Kidney capillary endothelial cell (primary cell): ENCODE measurements at places on chromosomes 12 and 14.
A peak's percentile ranks its signal among the peaks of the same experiment; 100 is the strongest.

DNA sequence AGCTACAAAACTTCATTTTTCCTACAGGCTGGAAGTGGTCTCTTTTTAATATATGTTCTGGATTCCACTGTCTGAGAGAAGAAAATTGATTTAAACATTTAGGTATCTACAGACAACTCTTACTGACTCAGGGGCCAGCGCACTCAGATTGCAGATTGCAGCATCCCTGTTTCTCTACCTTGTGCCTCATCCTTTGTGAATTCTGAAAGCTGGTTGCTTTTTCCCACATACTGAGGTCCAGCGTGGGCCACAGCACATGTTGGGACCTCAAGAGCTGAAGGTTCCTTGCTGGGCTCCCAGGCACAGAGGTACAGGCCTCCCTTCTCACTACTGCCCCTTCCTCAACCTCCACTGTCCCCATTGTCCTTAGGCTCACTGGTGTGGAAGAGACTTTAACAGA is 101.7 kb upstream of the CCDC175 start:
- no peak for DNase-seq

DNA sequence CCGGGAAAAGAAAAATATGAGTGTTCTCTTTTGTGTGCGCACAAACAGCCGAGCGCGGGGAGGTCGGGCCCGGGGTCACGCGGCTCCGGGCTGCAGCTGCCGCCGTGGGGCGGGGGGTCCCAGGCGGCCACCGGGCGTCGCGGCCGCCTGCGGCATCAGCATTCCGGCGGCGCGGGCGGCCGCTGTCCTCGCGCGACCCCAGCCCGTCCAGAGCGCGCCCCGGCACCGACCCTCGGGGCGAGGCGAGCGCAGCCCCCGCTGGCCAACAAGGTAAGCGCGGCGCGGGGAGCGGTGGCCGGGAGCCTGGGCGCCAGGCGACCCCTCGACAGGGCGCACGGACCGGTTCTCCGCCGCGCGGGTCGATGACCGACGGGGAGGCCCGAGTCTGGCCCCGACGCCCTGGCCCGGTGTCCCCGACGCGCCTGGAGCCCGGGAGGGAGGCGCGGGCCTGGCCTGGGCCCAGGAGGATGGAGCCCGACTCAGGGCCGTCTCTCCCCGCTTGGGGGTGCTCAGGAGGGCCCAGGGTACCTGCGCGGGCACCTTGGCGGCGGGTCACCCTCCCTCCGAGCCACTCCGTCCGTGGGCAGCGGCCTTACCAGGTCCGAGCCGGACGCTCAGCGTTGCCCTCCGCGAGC is 103.9 kb upstream of the DIO3 start:
- no peak for DNase-seq

- DNase-seq: no peak
Measured at GRCh38 chr12:85188619-85189018, 91.4 kb upstream of the ALX1 start.

DNA sequence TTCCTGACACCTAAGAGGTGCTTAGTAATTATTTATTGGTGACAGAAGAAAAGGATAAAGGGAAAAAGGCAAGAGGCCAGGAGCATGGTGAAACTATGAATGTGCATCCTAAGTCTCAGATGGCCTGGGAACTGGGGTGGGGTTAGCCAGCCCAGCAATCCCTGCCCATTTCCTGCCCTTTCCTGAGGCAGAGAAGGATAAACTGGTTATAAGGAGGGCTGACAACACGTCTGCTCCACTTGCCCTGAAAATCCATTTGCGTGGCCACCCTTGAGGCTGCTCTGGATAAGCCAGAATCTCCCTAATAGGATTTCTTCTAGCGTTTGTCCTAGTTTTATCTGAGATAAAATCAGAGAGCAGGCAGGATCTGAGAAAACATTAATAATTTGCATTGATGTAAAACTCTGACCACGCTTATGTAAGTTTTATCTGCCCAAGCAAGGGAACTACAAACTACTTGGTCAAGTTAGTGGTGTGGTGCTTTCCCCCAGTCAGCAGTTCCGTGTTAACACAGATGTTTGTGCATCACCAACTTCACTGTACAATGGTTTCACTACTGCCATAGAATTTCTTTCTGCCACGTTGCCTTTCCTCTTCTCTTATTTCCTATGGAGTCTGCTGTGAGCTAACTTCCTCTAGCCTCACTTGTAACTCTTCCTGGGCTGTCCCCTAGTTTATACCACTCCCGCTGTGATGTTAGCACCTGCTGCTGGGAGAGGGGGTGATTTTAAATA is 392.7 kb downstream of the RPS29 start:
- no peak for DNase-seq

GRCh38 chr12:3168223-3169221 is 91.3 kb downstream of the TSPAN9 start:
- DNase-seq: no peak

GRCh38 chr14:91219517-91220389 is 24.8 kb downstream of the GPR68 start:
- DNase-seq: no peak

- no peak for DNase-seq
Measured at GRCh38 chr12:86331012-86331411, 74.8 kb upstream of the MGAT4C start.

GRCh38 chr12:132485619-132486018 is 4.3 kb upstream of the FBRSL1 start:
- DNase-seq: no peak

- DNase-seq: no peak
Measured at GRCh38 chr12:31019976-31020375, 53.7 kb upstream of the DDX11 start.

GRCh38 chr14:26026384-26026783 is 571.4 kb downstream of the NOVA1 start:
- DNase-seq: no peak

GRCh38 chr14:104784846-104785707 is 10.5 kb downstream of the AKT1 start:
- no peak for DNase-seq

GRCh38 chr12:4031703-4032291 is 158.6 kb upstream of the PARP11 start:
- no peak for DNase-seq

DNA sequence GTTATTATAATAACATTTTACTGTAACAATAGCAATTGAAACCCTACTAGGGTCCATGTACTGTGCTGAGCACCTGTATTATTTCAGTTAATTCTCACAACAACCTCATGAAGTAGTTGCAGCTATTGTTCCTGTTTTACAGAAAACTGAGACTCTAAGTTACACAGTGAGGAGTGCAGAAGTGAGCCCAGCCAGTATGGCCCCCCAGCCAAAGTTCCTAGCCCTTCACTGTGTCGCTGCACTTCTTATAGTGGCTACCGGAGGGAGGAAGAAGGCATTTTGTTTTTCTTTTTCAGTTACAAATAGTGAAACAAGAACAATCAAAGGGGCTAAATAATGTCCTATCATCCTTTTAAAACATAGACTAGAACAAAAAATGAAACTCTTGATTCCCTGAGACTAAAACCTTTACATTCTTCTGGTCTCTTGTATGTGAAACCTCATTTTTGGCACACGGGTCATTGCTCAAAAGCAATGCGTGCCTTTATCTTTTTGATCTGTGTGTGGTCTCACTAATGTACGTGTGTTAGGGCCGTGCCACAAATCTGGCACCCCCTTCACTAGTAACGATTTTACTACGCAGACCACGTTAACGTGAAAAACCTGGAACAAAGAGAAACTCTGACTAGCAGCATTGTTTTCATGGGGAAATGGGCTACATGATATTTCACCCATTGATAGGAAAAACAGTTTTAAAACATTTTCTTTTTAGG is 88.7 kb downstream of the LLPH start:
- DNase-seq: no peak

DNA sequence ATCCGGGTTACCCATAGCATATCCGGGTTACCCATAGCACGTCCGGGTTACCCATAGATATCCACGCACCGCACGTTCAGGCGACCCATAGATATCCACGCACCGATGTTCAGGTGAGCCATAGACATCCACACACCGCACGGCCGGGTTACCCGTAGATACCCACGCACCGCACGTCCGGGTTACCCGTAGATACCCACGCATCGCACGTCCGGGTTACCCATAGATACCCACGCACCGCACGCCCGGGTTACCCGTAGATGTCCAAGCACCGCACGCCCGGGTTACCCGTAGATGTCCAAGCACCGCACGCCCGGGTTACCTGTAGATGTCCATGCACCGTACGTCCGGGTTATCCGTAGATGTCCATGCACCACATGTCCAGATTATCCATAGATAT is 60.3 kb upstream of the SYT1 start:
- no peak for DNase-seq

DNA sequence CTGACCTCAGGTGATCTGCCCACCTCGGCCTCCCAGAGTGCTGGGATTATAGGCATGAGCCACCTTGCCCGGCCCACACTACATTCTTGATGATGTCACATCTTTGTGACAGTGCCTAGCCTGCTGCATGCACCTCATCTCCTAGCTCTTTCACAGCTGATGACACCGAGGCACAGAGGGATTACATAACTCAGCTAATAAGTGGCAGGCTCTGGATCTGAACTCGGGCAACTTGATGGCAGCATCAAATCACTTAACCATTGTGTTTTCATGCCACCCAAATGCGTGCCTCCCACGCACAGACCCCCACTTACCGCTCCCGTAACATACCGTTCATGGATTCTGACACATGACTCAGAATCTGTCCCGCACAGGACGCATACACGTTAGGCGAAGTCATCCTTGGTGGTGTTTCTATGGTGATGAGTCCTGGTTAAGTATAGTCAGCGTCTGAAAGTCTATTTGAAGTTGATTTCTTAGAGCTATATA is 7.4 kb downstream of the TMEM120B start:
- peak; percentile 63 for DNase-seq

GRCh38 chr12:111685322-111685810 is 390 bp downstream of the BRAP start:
- DNase-seq: no peak

GRCh38 chr12:27123642-27124041 is 41.3 kb upstream of the C12orf71 start:
- DNase-seq: peak; percentile 29

- peak; percentile 27 for DNase-seq
Measured at GRCh38 chr12:78562368-78563205, 302.0 kb upstream of the SYT1 start.

- DNase-seq: no peak
Measured at GRCh38 chr14:65040666-65041433, 54.2 kb downstream of the FNTB start.

- DNase-seq: no peak
Measured at GRCh38 chr12:85147331-85147730, 111.2 kb downstream of the LRRIQ1 start.

- no peak for DNase-seq
Measured at GRCh38 chr12:3662521-3662921, 90.4 kb downstream of the CRACR2A start.

DNA sequence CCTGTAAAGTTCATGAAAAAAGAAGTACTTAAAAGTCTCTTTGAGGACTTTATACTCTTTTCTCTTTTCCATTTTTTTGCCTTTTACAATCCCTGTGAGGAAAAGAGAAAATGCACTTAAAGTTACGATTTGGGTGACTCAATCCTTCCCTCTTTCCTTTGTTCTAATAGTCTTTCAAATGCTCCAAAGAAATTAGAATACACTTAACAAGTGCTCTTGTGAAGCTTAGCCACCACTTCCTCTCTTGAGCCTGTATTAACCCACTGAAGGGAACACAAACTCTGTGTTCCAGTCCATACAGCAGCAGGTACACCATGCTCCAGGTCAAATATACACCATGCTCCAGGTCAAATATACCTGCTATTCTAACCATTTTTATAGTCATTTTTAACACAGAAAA is 581.1 kb upstream of the MGAT4C start:
- no peak for DNase-seq

DNA sequence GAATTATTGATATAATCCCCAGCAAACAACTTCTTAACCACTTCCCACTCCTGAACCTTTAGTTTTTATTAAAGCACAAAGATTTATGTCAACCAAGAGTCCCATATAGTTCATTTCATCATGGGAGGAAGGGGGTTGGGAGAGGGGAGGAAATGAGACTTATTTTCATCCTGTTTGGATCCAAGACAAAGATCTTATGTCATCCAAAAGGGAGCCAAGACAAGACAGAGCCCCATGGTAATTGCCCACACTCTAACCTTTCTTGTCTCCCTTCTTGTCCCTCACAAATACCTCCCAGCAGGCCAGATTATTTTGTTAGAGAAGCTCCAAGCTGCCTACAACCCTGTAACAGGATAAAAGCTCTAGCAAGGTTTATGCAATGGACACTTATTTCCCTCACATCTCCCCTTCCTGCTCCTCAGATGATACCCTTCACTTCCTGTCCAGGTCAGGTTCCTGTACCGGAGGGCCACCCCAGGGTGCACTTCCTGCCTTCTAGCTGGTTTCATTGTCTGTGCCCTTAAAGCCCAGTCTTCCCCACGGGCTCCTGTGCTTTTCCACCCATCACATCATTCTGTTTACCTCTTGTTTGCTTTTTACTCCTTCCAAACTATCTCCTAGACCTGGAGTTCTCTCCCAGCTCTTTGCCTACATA is 123.7 kb upstream of the MDM1 start:
- DNase-seq: peak; percentile 58

- no peak for DNase-seq
Measured at GRCh38 chr12:26867080-26867479, 34.1 kb upstream of the ITPR2 start.

- no peak for DNase-seq
Measured at GRCh38 chr12:100199023-100199346, 1.6 kb upstream of the ACTR6 start.

DNA sequence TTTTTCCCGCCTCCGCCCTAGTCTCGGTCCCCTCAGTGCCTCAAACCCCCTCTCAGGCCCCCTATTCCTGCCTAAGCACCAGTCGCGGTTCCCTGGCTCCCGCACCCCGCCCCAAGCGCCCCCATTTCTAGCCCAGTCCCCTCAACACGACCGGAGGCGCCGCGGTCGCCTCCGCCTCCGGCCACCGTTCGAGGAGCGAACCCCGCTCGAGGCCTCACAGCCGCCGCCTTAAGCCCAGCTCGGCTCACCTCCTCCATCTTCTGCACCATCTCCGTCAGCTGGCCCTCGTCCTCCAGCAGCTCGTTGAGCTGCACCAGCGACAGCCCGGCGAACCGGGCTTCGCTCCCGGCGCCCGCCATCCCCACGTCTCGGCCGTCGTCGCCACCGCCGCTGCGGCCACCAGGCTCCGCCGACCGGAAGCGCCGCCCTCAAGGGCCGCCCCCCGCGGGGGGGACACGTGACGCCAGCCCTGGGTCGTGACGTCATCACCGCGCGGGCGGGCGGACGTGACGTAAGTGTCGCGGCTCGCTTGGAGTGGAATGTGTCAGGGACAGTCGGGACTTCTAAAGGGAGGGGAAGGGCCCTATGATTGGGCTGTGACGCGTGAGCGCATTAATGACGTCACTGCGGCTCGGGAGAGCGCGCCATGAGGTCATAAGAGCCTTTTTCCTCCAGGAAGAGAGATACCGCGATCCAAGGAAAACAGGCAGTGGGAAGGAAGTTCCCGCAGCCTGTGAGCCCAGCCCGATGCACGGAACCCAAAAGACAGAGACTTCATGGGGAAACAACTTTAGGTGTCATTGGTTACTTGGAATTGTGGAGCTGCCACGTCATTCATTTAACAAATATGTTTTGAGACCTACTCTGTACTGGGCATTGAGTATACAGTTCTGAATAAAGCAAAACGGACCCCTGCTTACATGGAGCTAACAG is at the start of gene VPS37B:
Gene VPS37B, minus strand, starts transcription at position 421 of the 933 bp plus-strand sequence. Its CDS starts 62 bp downstream, at position 359.
- peak; percentile 83 for DNase-seq
